T follicular helper cell (primary cell): ENCODE measurements at places on chromosomes 2 and 18.

GRCh38 chr2:12507295-12507694 lies 209.4 kb upstream of the TRIB2 start:
- DNase-seq = peak; percentile 20

DNA sequence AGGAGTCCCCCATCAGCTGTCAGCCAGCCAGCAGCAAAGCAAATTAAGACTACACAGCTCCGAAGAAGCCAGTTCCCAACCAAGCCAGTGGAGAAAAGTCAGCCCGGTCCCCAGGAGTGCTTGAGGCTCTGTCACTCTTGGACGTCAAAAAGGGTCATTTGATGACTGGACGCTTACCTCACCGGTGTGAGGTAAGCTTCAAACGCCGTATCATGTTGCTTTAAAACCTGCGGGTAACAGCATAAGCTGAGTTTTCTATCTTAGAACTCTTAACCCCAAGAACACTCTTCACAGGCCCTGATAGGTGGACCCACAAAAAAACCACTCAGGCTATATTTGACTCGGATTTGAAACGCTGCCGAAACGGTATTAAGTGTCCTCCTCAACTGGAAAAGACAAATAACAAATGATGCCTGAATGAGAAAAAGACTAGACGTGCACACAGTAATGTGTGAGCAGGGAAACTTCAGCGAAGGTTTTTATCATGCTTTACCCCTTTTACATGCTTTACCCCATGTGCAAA lies 682 bp upstream of the LNPK start:
- DNase-seq = no peak

DNA sequence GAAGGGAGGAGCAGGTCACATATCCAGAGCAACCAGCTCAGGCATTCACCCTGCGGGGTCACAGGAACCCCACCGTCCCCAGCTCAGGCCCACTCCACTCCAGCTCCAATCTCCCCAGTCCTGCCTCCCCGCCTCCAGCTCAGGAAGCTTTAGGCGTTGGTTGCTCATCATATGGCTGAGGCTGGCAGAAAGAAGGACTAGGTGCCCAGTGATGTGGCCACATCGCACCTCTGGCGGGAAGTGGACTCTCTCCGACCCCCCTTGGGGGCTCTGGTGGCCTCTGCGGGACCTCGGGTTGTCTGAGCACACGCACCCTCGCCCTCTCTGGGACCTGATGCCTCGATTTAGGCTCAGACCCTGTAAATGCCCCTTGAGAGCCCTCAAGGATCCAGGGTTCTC lies 187.7 kb downstream of the ZFP36L2 start:
- DNase-seq = no peak

DNA sequence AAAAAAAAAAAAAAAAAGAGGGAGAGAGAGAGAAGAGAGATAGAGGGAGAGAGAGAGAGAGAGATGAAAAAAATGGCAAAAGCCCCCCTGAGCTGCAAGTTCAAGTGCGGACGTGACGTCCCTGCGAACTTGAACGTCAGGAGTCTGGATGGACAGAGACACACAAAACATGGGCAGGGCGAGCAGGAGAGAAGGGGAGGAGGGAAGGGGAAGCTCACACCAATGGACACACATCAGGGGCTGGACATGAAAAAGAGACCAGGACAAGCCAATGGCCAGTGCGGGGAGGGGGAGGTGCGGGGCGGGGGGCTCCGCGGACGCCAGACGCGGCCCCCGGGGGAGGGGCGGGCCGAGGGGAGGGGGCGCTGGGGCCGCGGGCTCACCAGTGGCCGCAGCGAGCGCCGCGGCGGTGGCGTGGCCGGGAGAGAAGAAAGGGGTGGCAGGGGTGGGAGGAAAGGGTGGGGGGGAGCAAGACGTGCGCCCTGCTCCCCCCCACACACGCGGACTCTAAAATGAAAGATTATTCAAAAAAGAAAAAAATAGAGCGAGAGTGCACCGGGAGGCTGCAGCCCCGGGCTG lies at the start of gene BCL11A:
Gene BCL11A (minus strand): TSS at position 160 of the 579 bp plus-strand sequence. CDS start 384 bp downstream, outside the sequence.
- DNase-seq = no peak

- no peak for DNase-seq
Observed at GRCh38 chr2:231930593-231931281, 4.5 kb upstream of the NPPC start.

DNA sequence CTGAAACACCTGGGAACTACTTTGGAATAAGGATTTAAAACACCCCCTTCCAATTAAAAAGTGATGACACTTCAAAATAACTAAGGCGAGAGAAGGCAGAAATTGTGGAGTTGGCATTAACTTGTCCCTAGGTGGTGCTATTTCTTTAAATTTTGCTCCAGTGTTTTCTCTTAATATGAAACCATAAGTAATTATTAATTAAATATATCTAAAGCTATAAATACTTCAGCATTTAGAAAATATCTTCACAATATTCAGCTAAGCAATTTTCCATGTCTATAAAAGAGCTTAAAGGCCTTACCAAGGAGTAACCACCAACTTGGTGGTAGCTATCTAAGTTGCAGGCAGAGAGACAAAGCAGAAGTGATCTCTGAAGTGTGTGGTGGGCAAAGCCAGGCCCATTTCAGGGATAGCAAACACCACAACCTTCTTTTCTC lies 186.8 kb upstream of the PGAP1 start:
- DNase-seq = no peak

DNA sequence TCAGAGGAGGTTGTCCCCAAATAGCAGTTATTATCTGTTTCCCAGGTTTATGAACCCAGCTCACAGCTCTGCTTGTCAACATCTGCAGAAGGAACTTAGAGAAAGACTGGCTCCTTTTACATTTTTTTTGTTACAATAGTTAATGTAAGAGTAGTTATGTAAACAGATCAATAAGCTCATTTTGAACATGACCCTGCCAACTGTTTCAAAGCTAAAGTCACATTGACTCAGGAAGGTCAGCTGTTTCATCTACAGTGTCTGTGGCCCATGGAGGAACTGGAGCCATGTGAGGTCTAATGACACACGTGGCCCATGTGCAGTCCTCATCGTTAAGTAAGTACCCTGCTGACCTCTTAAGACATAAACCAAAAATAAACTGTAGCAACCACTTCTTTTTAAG lies 97.1 kb downstream of the SH3RF3 start:
- no peak for DNase-seq

- DNase-seq = no peak
Observed at GRCh38 chr2:59239146-59239545, 998.0 kb upstream of the FANCL start.

- no peak for DNase-seq
Observed at GRCh38 chr18:74459889-74460288, 2.8 kb upstream of the DIPK1C start.

DNA sequence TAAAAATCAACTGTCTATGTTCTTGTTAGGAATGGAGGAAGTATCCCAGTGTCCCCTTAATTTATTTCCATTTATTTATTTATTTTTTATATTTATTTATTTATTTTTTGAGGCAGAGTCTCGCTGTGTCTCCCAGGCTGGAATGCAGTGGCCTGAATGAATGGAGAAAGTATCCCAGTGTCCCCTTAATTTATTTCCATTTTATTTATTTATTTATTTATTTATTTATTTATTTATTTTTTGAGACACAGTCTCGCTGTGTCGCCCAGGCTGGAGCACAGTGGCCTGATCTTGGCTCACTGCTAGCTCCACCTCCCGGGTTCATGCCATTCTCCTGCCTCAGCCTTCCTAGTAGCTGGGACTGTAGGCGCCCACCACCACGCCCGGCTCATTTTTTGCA lies 34.1 kb downstream of the MIB1 start:
- DNase-seq = no peak

- DNase-seq = no peak
Observed at GRCh38 chr2:127226520-127227263, 6.6 kb upstream of the CYP27C1 start.

- no peak for DNase-seq
Observed at GRCh38 chr2:12964904-12965539, 248.3 kb downstream of the TRIB2 start.

DNA sequence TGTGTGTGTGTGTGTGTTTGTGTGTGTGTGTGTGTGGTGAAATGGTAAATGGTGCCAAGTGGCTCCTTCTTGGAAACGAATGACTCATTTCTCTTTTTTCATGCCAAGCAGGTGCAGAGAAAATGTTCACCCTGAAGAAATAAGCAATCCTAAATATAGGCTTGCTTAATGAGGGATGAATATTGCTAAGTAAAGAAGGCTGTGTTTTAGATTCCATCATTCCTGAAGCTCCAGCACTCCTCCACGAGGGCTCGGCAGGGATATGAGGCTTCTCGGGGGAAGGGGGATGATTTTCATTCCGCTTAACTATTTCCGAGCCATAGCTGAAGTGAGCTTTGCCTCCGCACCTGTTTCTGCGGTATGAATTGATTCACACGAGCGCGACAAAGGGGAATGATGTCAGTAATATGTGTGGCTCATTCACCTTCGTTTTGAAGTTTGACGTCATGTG lies 72.9 kb downstream of the TSN start:
- no peak for DNase-seq

DNA sequence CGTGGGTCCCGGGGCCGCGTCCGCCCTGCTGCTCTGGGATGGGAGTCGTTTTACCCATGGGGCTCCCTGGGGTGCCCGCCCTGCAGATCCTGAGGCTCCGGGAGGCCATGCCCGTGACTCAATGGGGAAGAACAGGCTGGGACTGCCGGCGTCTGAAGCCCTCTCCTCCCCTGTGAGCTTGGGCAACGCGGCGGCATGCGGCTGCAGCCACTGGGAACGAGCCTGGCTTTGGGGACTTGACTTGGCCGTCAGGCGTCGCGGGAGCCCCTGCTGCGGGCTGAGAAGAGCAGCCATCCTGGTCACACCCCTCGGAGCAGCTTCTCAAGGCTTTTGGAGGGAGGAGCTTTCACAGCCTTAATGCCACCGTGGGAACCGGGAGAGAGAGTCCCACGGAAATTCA lies 126.9 kb upstream of the CTDP1 start:
- no peak for DNase-seq

GRCh38 chr18:43312891-43313290 lies 35.6 kb upstream of the SYT4 start:
- DNase-seq = no peak

- no peak for DNase-seq
Observed at GRCh38 chr2:231300020-231300721, 95.3 kb upstream of the B3GNT7 start.

DNA sequence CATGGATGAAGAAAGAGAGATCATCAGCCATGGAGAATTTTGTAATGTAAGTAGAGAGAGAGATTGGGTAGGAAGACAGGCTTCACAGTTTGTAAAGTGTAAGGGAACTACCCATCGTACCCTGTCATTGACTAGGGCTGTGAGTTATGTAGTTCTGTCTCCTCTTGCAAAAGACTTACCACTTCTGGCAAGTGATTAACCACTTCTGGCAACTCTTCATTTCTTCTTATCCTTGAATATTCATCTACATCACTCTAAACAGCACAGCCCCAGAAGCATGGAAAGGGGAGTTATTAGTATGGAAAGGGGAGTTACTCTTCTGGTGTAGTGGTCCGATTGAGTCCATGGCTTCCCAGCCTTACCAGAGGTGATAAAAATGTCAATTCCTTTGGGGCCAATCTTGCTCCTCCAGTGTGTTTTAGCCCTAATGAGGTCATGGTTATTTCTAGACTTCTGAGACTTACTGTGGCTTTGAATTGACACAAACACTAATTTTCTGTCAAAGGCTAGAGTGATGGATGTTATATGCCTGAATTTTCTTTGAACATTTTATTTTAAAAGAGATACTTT lies 52.0 kb downstream of the STAT1 start:
- no peak for DNase-seq

GRCh38 chr2:234273887-234274584 lies 222.8 kb downstream of the ARL4C start:
- DNase-seq = no peak

- DNase-seq = no peak
Observed at GRCh38 chr2:212197776-212198175, 340.8 kb downstream of the ERBB4 start.

DNA sequence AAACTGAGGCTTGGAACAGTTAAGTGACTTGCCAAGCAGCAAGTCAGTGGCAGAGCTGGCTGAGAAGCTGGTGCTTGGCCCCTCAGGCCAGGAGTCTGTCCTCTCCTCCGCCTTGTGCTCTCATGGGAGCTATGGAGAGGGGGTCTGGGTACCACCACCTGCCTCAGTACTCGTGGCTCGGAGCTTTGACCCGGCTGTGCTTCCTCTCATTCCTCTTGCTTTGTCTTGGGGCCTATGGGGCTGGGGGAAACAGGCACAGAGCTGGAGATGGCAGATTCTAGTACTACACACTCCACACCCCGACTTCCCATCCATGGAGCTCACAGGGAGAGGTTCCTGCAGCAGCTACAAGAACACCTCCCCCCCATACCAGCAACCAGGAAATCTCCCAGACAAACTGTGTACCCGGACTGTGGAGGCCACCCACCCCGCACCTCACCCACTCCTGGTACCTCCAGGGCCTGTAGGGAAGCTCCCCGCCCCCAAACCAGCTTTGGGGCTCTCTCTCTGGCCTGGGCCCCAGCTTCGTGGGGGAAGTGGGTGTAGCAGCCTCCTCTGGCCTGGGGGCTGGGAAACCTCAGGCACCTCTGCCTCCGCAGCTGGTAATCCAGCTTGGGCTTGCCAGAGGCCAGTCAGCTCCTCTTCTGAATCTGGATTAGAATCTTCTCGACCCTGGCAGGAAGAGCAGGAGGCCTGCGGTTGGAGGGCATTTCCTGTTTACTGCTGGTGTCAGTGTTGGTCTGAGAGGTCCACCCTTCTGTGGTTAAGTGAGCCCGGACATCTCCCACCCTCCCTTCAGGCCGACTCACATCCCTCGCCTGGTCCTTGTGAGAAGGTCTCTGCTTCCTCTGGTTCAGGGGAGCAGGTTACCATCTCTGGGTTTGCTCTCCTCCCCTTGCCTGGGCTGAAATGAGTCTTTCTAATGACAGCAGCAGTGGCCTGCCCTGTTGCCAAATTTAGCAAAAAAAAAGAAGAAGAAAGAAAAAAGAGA lies 22.3 kb upstream of the RHOB start:
- DNase-seq = no peak

DNA sequence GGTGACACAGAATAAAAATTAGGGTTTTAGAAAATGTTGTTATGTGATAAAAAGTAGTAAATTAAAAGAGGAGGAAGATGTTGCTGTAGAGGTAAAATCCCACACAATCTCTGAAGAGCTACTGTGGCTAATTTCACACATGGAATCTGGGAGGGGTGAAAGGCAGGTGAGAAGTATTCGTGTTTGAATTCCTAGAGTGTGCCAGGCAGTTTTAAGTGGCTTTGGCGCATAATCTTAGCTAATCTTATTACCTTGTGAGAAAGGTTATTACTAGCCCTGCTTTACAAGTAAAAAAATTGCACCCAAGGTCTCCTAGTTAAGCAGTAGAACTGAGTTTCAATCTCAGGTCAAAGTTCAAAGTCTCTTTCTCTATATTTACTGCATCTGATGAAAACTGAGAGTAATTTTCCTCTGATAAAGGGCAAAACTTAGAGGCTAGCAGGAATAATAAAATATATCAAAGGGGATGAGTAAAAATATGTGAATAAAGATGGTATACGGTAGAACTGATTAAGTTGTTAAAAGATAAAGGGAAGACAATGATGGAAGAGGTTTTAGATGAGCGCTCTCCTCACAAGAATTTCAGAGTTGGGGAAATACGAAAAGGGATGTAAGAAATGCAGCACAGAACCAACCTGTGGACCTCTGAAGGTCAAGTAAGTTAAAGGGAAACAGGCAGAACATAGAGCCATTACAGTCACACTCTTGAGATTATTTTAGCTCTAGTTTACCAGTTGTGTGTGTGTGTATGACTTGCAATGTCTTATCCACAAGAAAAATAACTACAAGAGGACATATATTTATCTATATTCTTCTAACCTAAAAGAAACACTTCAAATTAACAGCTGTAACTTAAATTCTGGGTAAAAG lies 34.8 kb downstream of the GAREM1 start:
- DNase-seq = no peak

GRCh38 chr18:616380-616995 lies 19.7 kb downstream of the CLUL1 start:
- DNase-seq = no peak

- DNase-seq = no peak
Observed at GRCh38 chr18:69490072-69490471, 89.4 kb downstream of the DOK6 start.

- no peak for DNase-seq
Observed at GRCh38 chr2:96218508-96219131, 10.0 kb upstream of the STARD7 start.
